ENCODE measurements at places on chromosomes 3 and 15.

DNA sequence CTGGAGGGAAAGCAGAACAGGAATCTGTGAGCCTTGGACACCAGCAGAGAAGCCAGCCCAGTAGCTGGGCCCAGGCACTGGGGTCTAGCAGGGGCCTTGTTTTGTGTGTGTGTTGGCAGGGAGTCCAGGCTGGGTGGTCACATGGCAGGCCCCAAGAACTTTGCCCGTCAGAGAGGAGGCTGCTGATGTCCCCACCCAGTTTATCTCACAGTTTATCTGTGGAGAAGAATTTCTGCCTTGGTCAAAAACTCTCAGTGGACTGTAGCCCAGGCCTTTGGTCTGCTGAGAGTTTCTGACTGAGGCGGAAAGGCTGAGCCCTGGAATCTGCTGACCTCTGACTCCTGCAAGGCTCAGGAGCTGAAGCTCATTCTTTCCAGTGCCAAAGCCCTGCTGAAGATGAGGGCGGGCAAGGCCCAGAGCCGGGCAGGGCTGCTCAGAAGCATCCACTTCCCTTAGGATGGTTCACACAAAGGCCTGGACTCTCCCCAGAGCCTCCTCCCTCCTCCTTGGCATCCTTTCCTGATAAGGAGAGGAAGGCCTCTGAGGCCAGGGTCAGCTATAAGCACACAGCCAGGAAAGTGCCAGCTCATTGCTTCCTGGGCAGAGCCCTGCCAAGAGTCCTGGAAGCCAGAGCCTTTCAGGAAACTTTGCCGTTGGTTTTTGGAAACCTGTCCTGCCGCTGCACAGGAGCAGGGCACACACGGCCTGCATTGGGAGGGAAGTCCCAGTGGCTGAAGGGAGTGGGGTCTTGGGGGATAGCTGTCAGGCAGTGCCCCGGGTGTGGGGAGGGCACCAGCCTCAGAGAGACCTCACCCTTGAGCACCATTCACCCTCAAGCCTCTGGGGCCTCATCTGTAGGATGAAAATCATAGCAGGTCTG is 37.2 kb upstream of the SLCO2A1 start:
- no peak for DNase-seq

DNA sequence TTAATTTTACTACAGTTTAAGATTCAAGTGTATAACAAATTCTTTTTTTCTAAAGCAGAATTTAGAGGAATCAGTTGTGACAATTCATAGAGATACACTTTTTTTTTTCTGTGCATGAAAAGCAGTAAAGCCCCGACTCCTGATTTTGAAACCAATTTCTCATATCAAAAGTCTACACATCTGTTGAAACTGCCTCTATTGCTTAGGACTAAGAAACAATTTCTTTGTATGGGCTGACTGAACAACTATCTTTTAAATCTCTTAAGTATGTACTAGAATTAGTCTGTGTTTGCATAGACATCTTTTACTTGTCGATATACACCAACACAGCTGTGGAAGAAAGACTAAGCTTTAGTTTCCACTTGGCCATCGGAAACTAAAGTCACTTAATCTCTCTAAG is 127.6 kb downstream of the MEIS2 start:
- no peak for DNase-seq

- DNase-seq = peak; percentile 86
These were observed 100.9 kb downstream of the MYO5A start for GRCh38 chr15:52427804-52428203.

GRCh38 chr3:61687206-61687605 is 125.8 kb downstream of the PTPRG start:
- no peak for DNase-seq

- no peak for DNase-seq
These were observed 64.1 kb downstream of the TLE3 start for GRCh38 chr15:70033529-70034140.

DNA sequence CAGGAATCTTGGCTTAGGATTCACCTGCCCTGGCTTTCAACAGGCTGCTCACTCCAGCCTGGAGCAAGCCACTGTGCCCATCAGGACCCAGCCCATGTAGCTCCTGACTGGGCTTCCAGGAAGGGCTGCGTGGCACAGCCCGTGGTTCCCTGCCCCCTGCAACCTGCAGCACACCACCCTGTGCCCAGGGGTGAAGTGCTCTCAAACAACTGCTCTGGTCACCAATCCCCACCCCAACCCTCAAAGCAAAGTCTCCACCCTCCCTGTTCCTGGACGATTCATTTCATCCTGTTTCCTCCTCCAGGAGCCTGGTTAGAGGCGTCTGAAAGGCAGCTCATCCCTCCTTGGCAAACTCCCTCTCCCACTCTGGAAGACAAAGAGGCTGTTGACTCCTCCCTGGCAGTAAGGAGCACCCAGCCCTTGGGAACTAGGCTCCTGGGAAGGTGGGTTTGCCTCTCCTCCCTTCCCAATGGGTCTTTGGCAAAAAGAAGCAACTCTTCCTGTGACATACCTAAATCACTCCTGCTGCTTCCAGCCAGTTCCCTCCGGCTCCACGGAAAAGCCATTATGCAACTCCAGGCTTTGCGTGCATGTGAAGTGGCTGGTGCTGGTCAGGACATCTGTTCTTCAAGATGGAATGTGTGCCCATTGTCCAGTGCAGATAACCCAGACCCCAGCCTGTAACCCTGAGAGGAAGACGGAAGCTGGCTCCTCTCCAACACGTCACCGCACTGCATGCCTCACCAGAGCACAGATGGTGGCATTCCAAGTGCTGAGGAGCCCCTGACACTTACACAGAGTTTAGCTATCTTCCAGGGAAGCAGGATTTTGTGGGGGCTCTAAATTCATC is 29.1 kb upstream of the VIPR1 start:
- no peak for DNase-seq

DNA sequence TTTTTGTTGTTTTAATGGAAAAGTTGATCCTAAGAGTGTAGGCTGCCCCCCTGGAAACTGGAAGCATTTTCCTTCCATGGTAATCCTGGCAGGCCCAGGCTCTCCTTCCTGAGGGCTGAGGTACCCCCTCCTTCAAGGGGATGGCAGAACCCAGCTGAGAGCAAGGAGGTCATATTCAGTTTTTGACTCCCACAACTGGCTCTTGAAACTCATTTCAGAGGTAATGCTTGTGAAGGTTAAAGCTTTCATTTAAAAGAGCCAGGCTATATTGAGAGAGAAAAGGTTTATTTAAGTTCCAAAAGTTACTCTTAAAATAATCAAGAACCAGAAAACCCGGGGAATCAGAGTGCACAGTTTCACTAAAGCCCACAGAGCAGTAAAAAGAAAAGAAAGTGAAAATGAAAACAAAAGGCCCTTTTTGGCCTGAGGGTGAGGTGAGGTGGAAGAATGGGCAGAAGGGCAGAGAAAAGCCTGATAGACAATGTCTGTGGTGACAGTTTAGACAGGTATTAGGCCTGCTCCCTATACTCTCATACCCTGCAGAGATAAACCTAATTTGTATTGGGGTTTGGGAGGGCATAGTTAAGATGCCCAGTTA is 47.0 kb upstream of the RBP1 start:
- DNase-seq = no peak

DNA sequence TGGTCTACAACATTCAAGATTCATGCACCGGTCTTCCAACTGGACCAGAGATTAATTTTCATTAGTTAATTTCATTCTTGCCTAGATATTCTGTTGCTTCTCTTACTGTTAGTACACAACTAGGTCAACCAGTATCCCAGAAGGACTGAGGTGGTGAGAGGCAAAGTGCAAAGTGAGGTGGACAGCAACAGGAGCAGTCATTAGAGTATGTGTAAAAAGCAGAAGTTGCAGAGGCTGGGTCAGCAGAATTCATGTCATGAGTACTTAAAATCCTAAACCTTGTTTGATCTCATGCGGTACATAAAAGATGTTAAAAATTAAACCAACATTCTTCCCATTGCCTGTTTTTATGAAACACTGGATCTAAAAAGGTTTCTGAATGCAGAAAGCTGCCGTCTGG is 46.7 kb downstream of the PARP14 start:
- no peak for DNase-seq

GRCh38 chr3:148269816-148270215 is 427.9 kb upstream of the AGTR1 start:
- DNase-seq = no peak

GRCh38 chr3:8981700-8982099 is 18.4 kb upstream of the RAD18 start:
- DNase-seq = no peak

DNA sequence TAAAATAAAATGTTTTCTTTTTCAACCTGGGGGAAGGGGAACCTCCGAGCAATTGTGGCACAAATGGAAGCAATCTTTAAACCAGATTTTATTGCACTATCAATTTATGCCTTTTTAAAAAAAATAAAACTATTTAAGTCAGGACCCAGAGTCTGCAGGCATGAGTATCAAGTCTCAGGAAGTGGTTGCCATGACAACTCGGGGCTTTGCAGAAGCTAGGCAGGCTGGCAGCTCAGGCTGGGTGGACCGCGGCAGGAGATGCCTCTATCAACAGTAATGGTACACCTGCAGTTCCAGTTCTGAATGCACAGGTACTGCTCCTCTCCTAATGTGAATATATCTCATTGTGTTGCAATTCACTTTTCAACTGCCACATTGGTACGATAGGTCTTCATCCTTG is 447.7 kb downstream of the GABRG3 start:
- no peak for DNase-seq

DNA sequence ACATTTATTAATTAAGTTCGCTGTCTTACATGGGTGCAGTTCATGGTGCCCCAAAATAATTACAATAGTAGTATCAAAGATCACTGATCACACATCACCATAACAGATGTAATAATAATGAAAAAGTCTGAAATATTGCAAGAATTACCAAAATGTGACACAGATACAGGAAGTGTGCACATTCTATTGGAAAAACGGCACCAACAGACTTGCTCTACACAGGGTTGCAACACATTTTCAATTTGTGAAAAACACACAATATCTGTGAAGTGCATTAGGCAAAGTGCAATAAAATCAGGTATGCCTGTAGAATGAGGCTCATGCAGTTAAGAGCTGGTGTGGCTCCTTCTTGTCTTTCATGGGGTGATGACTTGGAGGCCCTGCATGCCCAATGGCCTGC is 265.8 kb downstream of the RPLP1 start:
- no peak for DNase-seq

GRCh38 chr3:15519096-15519495 is 2.4 kb downstream of the COLQ start:
- no peak for DNase-seq

DNA sequence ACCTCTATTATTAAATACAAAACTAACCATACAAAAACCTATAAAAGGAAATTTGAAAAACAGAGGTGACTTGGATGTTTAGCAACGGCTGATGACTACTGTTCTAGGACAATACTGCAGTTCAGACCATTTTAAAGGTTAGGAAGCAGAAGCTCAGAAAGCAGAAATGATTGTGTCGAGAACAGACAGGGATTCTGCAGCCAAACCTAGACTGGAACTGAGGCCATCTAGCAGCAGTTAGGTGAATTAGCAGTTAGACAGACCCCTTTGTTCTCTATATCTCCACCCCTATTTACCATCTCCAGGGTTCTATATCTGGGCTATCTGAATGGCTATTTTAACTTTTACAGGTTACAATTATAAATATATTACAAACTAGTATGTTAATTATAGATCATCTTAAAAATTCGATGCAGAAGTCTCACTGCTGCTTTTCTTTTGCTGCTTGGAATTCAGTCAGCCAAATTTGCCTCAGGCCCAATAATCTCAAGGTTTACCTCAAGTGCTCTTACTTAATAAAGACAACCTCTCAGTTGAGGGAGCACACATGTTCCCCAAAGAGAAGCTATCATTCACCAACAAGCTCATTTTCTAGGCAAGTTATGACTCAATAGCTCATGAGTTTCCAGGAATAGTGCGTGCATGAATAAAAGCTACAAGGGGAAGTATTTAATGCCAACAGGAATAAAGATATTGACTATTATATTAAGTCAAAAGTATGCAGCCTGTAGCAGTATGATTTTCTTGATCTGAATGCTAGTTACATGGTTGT is 9.3 kb upstream of the IL1RAP start:
- DNase-seq = no peak

GRCh38 chr3:131231710-131232389 is 149.7 kb upstream of the NUDT16 start:
- DNase-seq = no peak

GRCh38 chr3:1587426-1587825 is 494.6 kb downstream of the CNTN6 start:
- no peak for DNase-seq

DNA sequence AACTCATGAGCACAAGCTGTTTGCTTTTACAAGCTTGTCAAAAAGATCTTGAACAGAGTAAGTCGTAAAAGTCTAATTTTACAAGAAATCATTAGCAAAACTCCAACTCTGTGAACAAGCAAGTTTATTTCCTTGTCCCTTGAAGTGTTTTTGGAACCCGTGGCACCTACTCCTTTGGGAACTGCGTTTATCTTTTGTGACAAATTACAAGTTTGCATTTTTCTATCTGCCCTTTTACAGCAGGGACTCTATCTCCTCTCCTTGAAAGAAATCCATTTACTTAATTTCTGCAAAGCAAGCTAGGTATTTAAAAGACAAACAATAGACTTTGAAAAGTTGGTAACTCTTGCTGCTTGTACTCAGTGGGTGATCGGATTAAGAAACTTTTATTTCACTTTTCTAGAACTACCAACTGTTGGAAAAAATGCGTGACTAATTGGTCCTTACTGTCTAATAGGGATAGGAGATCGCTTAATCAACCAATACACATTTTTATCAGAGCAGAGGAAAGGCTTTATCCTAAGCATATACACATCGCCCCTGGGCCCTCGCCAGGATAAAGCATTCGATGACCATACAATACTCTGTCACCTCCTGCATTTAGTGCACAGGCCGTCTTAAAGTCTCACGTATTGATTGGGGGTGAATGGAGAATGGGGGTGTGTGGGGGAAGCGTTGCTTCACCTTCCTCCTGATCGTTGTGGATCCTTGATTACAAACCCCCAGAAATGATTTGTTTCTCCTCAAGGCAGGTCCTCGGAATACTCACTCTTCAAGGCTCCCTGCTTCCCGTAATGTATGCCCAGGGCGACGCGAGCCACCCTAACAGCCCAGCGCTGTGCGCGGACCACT is 1.7 kb downstream of the PRTG start:
- DNase-seq = no peak

DNA sequence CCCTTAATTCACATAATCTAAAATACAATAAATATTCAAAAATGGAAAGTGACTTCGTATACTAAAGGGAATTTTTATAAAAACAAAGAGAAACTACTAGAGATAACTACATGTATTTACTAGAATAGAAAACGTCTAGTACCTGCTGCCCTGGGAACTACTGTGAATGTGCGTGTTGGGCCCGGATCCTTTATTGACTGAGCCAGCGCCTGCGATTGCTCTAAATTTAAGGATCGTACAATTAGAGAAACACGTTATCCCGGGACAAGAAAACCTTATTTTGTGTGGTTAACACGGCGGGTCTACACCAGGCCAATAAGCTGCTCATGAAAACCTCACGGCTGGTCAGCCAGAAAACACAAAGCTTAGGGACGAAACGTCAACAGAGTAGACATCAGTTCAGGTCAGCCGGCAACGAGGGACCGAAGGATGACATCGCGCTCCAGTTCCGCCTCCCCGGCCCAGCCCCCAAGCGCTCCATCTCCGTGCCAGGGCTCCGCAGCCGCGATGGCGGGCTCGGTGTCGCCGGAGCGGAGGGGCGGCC is 555 bp downstream of the TM2D3 start:
- no peak for DNase-seq

GRCh38 chr15:41501191-41501917 is 7.7 kb downstream of the ITPKA start:
- no peak for DNase-seq

Measured in retinal pigment epithelial cell (primary cell).